Activated CD4-positive, CD25-positive, alpha-beta regulatory T cell treated with anti-CD3 and anti-CD28 coated beads, Interleukin-2, amount 50 U/mL, for 72 hours (primary cell): ENCODE measurements at places on chromosomes 1 and 21.

GRCh38 chr1:90174246-90174645 is 179.3 kb downstream of the ZNF326 start:
- DNase-seq: no peak

DNA sequence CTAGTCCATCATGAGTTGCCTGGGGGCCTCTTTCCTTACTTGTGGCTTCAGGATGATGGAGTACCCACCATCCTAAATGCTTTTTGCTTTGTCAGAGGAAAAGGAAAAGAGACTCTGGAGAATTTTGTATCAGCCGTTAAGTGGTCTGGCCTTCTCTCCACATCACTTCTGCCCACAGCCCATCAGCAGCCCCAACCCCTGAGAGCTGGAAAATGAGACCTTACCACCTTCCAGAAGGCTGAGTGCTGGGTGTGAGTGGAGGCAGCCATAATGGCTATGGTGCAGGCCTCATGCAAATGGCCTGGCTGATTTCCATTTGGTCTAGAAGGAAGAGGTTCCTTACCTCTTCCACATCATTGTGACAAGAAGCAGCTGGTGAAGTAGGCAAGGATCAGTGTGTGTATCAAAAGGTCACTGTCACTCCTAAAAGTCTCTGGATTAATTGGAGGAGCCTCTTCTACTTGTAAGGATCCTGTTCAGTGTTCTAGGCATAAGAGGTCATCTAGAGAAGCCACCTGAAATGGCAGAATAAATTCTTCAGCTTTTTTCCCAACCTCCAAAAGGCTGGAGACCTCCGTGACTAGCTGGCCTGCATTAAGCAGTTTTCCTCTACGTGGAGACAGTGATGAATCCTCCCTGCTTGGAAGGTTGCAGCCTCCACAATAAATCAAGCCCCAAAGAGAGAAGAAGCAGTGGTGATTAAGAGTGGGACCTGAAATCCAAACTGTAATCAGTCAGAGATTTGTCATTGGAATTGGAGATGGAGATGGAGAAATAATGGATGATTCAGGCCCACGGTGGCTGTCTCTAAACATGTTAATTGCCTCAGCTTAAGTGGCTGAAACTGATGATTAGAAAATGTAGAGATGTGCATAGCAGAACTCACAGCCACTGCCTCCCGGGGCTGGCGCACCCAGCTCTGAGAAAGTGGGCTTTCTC is 111.5 kb downstream of the CNIH3 start:
- DNase-seq: no peak

GRCh38 chr1:25844536-25845337 is 14.5 kb downstream of the AUNIP start:
- no peak for DNase-seq

DNA sequence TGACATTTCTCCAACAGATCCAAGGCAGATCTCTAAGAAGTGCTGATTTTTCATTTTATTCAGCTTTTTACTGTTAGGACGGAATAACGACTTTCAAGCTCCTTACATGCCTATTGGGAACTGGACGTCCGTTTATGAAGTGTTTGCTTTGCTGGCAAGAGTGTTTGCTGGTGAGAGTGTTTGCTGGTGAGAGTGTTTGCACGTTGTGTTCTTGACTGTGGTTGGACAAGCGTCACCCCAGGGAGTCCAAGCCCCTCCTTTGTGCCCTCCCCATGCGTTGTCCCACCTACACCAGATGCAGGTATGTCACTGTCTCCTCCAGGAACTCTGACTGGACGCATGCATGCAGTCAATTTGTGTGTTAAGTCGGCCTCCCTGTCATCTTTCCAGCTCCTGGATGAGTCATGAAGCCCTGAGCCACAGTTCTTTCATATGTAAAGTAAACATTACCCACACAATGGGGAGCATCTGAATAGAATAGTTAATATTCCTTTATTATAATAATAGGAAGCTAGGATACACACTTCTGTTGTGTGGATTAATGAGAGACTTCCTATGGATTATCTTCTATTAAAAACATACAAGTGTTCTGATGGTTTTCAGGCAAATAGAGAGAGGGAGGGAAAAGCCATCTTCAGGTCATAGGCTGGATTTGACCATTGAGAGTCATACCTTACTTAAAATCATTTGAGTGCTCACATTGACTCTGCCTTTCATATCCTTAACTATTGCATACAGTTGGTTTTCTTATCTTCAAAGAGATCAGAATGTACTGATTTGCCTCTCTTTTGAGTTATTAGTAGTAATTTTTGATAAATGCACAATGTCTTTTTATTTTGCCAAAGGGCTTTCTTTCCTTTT is 119.2 kb downstream of the GALNT2 start:
- no peak for DNase-seq

DNA sequence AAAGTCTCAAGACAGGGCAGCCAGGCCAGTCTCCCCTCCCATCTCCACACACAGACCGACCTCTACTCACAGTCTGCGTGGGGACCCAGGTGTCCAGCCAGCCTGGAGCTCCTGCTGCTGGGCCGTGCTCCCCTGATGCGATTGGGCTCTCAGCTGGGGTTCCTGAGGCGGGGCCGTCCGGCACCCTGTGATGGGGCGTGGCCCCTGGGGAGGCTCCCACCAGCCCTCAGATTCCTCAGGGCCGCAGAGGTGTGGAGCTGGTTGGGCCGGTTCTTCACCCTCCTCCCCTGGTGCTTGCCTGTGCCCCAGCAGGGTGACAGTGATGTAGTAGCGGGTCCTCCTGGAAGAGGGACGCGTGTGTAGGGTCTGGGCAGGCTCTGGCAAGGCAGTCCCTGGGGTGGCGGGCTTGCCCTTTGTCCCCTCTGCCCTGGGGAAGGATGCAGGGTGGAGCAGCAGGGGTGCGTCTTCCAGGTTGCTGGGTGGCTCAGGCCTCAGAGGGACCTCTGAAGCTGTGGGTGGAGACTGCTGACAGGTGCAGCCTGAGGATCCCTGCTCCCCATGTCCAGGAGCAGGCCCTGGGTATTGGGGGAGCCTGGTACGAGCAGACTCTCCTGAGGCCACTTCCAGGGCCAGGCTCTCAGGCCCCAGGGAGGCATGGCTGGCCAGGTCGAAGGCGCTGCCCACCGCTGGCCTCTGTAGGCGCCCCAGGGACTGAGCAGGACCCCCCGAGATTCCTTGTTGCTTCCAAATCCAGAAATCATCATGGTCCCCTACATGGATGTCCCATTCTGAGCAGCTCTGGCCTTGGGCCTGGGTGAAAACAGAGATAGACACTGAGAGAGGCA is at the start of gene CRYBG2:
TSS of gene CRYBG2 (minus strand) at position 155 of the 845 bp plus-strand sequence. CDS start 7,473 bp downstream, outside the sequence.
- DNase-seq: no peak

DNA sequence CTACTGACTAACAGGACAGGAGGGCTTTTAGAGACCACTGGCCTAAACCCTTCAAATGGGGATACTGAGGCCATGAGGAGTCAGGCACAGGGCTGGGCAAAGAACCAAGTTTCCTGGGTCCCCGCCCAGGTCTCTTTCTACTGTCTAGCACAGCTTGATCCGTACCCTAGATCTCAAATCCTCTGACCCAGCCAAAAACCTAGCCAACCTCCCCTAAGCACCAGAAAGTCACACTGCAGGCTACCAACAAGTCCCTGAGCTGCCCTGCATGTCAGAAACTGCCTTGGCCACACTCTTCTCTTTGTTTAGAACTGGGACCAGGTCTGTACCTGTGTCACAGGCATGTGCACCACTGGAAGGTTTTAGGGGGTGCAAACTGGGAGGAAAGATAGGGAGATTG is 33.6 kb downstream of the AHDC1 start:
- DNase-seq: no peak

- no peak for DNase-seq
These were observed 92.5 kb downstream of the CDC42BPA start for GRCh38 chr1:227225715-227226346.

GRCh38 chr21:40602080-40602479 is 244.9 kb downstream of the DSCAM start:
- DNase-seq: no peak

GRCh38 chr1:203286161-203286984 is 18.9 kb upstream of the BTG2 start:
- DNase-seq: no peak

DNA sequence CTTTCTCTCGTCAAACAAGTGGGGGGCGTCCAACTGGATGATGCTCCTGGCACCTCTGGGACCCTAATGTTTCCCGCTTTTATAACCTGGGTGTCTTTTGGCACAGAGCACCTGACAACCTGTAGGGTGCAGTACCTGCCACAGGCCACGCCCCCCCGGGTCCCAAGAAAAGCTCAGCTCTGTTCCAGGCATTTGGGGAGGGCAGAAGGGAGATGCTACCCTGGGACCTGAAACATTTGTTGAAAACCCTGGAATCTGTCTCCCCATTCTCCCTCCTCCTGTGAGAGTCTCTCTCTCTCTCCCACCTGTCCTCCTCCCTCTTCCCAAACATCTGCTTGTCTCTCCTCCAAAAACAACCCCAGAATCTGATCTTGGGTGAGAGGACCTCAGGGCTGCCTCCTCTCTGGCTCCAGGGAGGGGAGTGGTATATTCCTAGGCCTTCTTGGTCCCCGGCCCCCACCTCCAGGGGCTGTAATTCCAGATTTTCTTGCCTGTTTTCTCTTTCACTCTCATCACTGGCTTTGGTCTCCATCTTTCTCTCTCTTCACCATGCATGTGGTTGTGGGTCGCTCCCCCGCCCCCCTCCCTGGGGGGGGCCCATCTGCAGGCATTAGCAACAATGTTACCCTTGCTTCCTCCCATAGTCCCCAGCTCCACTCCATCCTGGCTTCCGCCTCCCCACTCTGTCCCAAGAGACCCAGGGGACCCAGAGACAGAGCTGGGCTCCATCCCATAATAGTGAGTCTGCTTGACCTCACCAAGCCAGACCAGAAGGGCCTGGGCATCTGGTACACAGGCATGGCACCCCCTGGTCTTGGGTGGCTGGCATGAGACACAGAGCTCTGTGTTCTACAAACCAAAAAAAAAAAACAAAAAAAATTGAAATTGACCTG is 4.1 kb downstream of the AHDC1 start:
- no peak for DNase-seq

- DNase-seq: no peak
These were observed 218.0 kb downstream of the ZP4 start for GRCh38 chr1:237672748-237673147.
